ENCODE measurements at places on chromosomes 4 and X.

GRCh38 chr4:90187148-90187884 lies 60.1 kb downstream of the CCSER1 start:
- DNase-seq, result peak; percentile 36

DNA sequence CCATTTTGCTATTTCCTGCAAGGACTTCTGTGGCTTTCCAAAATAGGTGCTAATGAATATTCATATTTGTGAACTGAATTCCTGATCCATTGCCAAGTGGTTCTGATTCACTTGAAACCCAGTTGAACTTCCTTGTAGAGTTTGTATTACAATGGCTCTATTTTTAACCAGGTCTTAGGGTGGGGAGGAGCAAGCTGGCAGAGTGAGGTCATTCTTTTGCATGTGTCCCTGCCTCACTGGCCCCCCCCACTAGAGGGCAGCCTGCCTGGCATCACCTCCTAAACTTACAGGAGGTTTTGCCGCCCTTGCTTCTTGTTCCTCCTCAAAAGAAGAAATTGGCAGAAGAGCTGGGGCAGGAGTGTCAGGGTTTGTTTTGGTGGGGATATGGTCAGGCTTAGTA lies 10.5 kb downstream of the PTTG2 start:
- DNase-seq, result no peak

DNA sequence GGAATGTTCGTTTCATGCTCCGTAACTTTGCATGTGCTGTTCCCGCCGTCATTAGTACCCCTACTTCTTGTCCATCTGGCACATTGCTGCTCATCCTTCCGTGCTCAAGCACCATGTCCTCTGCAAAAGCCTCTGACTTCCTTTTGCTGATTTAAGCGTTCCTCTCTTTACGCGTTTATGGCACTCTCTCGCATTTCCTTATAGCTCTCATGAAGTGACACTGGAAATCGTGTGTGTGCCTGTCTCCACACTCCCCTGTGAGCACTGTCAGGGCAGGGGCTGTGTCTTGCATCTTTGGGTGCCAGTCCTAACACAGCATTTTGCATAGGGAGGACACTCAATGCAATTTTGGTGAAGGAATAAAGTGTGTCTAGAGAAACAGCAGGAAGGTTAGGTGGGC lies 210.6 kb upstream of the FAT1 start:
- no peak for DNase-seq

- no peak for DNase-seq
Observed at GRCh38 chrX:12149670-12150407, 11.6 kb downstream of the FRMPD4 start.

GRCh38 chr4:186082221-186082620 lies 13.3 kb downstream of the TLR3 start:
- no peak for DNase-seq

DNA sequence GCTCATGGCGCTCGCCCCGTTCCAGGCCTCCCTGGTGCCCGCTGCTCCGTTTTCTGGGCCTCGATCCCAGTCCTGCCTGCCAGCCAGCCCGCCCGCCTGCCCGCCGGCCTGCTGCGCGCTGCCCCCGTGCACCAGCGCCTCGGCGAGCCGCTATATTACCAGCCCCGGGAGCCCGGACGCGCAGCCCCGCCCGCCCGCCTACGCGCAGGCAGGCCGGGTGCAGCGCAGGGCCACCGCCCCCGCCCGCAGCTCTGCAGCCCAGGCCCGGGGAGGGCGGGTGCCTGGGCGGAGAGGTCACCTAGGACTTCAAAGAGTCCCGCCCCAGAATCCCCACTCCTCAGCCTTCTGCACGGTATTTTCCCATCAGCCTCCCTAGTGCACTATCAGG lies at the start of gene MAOB:
TSS of gene MAOB (minus strand) at position 157 of the 388 bp plus-strand sequence. CDS start at position 6, 151 bp downstream.
- peak; percentile 3 for DNase-seq

DNA sequence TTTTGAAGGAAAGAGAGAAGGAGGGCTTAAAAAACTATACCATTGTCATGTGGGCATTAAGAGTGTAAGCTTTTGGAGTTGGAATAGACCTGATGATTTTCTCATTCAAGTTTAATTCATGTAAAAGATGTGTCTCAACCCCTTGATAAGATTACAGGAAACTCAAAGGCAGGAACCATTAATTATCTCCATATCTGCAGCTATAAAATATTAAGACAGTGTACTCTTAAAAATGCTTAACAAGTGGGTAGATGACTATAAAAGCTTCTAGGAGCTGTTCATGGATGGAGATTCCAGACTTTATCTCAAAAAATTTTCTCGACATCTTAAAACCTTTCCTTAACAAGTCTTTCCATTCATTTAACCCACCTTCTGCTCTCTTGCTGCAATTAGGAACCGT lies 208.3 kb downstream of the PALLD start:
- no peak for DNase-seq

DNA sequence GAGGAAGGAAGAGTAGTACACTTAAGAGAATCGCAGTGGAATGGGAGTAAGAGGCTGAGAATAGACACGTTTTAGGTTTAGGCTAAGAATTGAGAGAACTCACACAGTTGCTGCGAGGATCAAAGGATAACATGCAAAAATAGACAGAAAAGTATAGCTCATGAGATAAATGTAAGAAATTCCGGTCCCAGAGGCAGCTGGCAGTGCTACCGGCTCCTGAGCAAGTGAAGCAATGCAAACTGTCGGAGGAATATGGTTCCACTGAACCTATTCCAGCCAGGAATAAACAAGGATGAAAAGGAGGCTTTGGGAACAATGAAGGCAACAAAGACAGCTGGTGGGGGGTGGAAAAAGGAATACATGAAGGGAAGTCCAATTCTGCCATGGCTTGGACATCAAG lies 191.8 kb downstream of the QDPR start:
- no peak for DNase-seq

- DNase-seq, result no peak
Observed at GRCh38 chrX:40145923-40146261, 48.1 kb upstream of the BCOR start.

- DNase-seq, result no peak
Observed at GRCh38 chrX:11267425-11267824, 25.8 kb upstream of the AMELX start.

DNA sequence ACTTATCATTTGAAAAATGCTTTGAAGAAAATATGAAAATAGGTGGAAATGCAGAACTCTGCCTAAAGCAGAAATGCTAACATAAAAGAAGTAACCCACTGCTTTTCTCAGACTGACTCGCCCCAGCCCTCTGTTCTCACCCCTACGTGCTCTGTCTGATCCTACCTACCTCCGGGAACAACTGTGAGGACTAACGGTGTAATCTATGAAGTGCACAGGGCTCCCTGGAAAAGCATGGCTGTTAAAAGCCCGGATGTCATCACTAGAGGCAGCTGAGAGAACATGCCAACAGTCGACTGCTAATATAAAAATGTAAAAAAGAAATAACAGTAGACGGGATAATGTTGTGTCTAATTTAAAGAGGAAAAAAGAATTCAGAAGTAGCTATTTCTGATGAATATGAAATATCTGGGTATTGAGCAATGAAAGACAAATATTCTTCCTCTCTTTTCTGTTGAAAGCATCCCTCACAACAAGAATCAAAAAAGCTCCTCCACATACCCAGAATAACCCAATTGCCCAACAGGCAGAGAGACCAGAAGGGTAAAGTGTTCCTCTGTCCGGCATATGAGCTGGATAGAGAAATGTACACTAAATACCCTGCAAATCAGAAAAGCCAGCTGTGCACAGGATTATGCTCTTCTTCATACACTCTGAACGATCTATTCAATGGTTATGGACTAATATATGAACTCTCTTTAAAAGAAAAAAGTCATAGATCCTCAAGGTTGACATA lies 130.7 kb downstream of the TSPAN5 start:
- DNase-seq, result no peak

DNA sequence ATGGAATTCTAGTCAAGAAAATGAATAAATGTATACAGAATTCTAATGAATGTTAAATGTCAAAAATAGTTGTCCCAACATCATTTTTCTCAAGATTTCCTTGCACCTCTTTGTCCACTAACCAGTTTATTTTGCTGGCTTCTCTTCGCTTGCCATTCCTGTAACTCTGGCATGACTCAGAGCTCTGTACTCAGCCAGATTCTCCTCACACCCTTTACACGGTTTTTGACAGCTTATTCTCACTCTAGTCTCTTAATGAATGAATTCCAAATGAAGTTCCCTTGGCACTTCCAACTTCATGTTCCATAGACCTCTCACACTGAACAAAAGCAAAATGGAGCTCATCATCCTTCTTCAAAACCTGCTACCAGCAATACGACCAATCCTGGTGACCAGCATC lies 419.3 kb upstream of the SLIT2 start:
- DNase-seq, result no peak

DNA sequence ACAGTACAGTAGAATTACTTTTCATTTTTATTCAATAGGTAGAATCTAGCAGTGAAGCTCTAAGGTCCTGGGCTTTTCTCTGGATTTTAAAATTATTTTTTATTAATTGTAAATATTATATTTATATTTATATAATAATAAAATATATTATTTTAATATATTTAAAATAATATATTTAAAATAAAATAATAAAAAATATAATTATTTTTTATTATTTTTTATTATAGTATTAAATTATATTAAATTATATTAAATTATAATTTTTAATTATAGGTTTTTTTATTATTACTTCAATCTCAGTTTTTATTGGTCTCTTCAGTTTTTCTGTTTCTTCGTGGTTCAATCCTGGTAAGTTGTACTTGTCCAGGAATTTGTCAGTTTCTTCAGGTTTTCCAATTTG lies 49.7 kb upstream of the PABPC4L start:
- DNase-seq, result no peak

- no peak for DNase-seq
Observed at GRCh38 chr4:112813790-112814189, 176.8 kb downstream of the LARP7 start.

Measured in NCI-H345 (cell line).